ENCODE measurements at places on chromosomes 16 and 17. TPM values are rescaled to one million over a fixed set of nuclear protein-coding genes. Genes with fewer than 3 reads are reported as not detected.

ADAMTS18 gene
- total RNA-seq: 0.28 TPM

SOCS3 gene
- total RNA-seq: 2.7 TPM

PRR35 gene
- not detected for total RNA-seq

MYO15A gene
- total RNA-seq: 6.0 TPM

CARD14 gene
- total RNA-seq: 0.23 TPM

Measured in left lobe of liver (tissue), 2 donors.